MM.1S (cell line): ENCODE measurements at places on chromosomes 6 and 20.

- no peaks in the 10 kb centered on the region for H3K36me3 ChIP-seq
- H3K4me1 ChIP-seq: no peaks in the 10 kb centered on the region
- no peak overlapping the region for H3K4me3 ChIP-seq
- DNase-seq: no peak
These were observed 449.4 kb upstream of the PTCHD4 start for GRCh38 chr6:48560408-48560807.

DNA sequence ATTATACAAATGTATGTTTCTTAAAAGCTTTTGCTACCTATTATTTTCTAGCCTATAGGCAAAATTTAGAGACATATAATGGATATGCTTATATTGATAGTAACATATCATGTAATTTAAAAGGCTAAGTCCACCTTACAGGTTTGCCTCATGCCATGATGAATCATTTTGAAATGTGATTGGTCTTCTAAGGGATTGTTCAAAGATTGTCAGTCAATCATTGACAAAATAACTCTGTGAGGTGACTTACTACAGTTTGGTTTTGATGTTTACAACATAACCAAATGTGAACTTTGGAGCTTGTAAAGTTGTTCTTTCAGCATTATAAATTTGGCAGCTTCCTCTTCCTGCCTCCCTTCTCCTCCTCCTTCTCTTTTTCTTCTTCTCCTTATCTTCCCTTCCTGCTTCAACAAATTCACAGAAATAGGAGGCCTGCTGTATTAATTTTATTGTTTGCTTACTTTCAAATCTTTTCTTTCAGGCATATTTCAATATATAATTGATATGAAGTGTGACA lies 39.7 kb upstream of the ZFP64 start:
- no peak overlapping the region for H3K27ac ChIP-seq
- H3K36me3 ChIP-seq: no peaks in the 10 kb centered on the region
- H3K4me3 ChIP-seq: no peak overlapping the region
- no peaks in the 10 kb centered on the region for H3K27me3 ChIP-seq
- no peak for DNase-seq
- H3K4me1 ChIP-seq: peaks cover 1% of the 10 kb centered on the region

- DNase-seq: no peak
- H3K27ac ChIP-seq: no peak overlapping the region
- H3K4me3 ChIP-seq: no peak overlapping the region
- no peaks in the 10 kb centered on the region for H3K4me1 ChIP-seq
These were observed 232.3 kb upstream of the ECI2 start for GRCh38 chr6:4367643-4368042.

- no peak overlapping the region for H3K4me3 ChIP-seq
- no peak for DNase-seq
- H3K27me3 ChIP-seq: no peaks in the 10 kb centered on the region
- no peak overlapping the region for H3K27ac ChIP-seq
These were observed 139.1 kb upstream of the POU3F2 start for GRCh38 chr6:98695091-98695801.

GRCh38 chr20:47007826-47008655 lies 113.4 kb downstream of the EYA2 start:
- DNase-seq: peak; percentile 2
- no peak overlapping the region for H3K4me3 ChIP-seq
- H3K36me3 ChIP-seq: no peaks in the 10 kb centered on the region
- no peak overlapping the region for H3K27ac ChIP-seq
- H3K27me3 ChIP-seq: no peaks in the 10 kb centered on the region

- no peak overlapping the region for H3K27ac ChIP-seq
- no peaks in the 10 kb centered on the region for H3K27me3 ChIP-seq
- no peaks in the 10 kb centered on the region for H3K36me3 ChIP-seq
- no peak for DNase-seq
- no peaks in the 10 kb centered on the region for H3K4me1 ChIP-seq
These were observed 112.8 kb downstream of the DACT2 start for GRCh38 chr6:168206661-168207274.

DNA sequence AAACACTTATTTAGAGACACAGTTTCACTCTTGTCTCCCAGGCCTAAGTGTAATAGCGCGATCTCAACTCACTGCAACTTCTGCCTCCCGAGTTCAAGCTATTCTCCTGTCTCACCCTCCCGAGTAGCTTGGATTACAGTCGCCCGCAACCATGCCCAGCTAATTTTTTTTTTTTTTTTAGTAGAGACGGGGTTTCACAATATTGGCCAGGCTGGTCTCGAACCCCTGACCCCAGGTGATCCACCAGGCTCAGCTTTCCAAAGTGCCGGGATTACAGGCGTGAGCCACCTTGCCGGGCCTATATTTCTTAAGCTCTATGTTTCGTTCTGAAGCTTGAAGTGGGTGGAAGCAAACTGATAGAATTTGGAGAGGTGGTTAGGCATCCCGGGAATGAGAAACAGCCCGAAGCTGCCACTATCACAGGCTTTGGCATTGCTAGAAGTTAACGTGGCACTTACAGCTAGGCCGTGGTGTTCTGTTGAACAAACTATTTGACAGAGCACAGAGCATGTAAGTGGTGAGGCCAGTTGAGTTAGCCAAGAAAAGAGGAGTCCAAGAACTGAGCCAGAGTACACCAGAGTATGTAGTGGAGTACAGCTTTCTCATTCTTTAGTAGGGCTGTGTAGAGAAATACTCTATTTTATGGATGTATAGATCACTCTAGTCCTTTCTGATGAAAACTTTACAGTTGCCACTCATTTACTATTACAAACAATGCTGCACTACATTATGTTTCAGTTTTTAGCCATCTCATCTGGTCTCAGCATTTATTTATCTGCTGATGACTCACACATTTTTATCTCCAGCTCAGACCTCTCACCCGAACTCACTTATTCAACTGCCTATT lies 62.0 kb upstream of the HFE start:
- H3K4me3 ChIP-seq: peak overlapping the region; percentile 61
- H3K27me3 ChIP-seq: no peaks in the 10 kb centered on the region
- peak; percentile 30 for DNase-seq
- peak overlapping the region; percentile 98 for H3K27ac ChIP-seq
